ENCODE measurements at places on chromosomes 7 and 10. TPM values are rescaled to one million over a fixed set of nuclear protein-coding genes. Genes with fewer than 3 reads are reported as not detected.
A peak's percentile ranks its signal among the peaks of the same experiment; 100 is the strongest.

ERVW-1 gene
- 1.6 TPM for total RNA-seq

SPDYE5 gene
- total RNA-seq = not detected

MBL2 gene
- not detected for total RNA-seq

DNA sequence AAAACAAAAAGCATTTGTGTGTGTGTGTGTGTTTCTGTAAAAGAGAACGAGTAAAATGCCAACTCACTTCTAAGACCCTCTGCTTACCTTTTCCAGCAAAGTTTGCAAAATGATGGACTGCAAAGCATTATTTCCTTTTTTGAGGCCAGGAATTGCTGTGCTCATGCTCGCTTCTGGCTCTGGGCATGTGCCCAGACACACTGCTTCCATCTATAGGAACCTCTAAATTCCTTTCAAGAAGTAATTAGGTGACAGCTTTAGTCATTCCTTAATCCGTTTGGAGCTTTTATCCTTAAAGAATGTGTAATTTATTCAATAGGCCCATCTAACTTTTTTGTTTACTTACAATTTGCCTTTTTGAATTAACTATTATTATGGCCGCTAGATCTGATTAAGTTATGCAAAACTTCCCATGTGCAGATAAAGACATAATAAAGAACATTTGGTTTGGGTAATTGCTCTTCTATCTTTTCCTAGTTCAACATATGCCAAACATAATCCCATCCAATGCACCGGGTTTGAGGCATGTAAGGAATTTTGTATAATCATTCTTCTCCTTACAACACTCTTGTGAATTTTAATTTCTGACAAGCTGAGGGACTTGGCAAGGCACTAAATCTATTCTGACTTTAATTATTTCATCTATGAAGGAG lies 34.7 kb downstream of the A1CF start:
- no peak overlapping the region for H3K4me3 ChIP-seq
- H3K27me3 ChIP-seq = no peaks in the 10 kb centered on the region
- H3K27ac ChIP-seq = no peak overlapping the region
- no peaks in the 10 kb centered on the region for H3K36me3 ChIP-seq
- DNase-seq = no peak

GRCh38 chr7:114789161-114789560 lies 132.7 kb upstream of the MDFIC start:
- H3K4me1 ChIP-seq = no peaks in the 10 kb centered on the region
- no peak overlapping the region for H3K27ac ChIP-seq
- H3K4me3 ChIP-seq = no peak overlapping the region
- no peak for DNase-seq

- H3K27ac ChIP-seq = no peak overlapping the region
- no peak for DNase-seq
- peaks cover 82% of the 10 kb centered on the region for H3K36me3 ChIP-seq
These were observed 22.2 kb downstream of the ZDHHC16 start for GRCh38 chr10:97468162-97468561.

- peaks cover 77% of the 10 kb centered on the region for H3K27me3 ChIP-seq
- no peaks in the 10 kb centered on the region for H3K4me1 ChIP-seq
- peak; percentile 24 for DNase-seq
- no peaks in the 10 kb centered on the region for H3K36me3 ChIP-seq
These were observed 3.5 kb downstream of the CHAT start for GRCh38 chr10:49617121-49618020.

DNA sequence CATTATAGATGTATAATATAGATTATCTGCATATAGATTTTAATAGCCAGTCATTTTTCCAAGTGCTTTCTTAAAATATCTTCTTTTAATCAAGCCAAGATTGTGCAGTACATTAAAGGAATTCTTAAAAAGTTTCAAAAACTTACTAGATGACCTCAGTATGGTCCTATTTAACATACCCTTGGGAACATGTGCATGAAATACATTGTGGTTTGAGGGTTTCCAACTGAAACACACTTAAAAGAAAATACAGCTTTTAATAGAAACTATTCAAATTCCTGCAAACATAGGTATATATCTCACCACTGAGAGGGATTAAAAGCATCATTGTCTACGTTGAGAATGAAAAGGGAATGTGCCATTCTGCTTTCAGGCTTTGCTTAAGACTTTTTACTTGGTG lies 364.9 kb downstream of the SUGCT start:
- no peak overlapping the region for H3K4me3 ChIP-seq
- H3K27ac ChIP-seq = no peak overlapping the region
- H3K36me3 ChIP-seq = no peaks in the 10 kb centered on the region
- no peak for DNase-seq
- no peaks in the 10 kb centered on the region for H3K4me1 ChIP-seq

GRCh38 chr7:158402471-158402870 lies 185.2 kb downstream of the PTPRN2 start:
- H3K27me3 ChIP-seq = no peaks in the 10 kb centered on the region
- H3K36me3 ChIP-seq = no peaks in the 10 kb centered on the region
- no peak overlapping the region for H3K27ac ChIP-seq
- no peaks in the 10 kb centered on the region for H3K4me1 ChIP-seq
- no peak for DNase-seq

DNA sequence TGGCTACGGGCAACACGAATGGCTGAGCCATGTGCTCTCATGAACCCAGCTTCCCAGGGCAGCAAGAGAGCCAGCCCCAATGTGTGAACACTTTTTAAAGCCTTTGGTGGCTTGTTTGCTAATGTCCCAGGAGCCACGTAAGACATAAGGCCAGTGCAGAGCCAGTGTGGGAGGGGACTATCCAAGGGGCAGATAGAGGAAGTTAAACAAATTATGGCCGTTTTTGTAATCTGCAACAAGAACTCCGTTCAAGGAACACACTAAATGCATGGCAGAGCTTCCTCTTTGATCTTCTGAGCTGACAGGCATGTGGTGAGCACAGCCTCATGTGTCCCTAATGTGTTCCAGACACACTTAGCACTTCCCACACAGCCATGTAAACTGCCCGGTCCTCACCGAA lies 133.3 kb downstream of the TEX36 start:
- H3K36me3 ChIP-seq = no peaks in the 10 kb centered on the region
- H3K4me3 ChIP-seq = no peak overlapping the region
- H3K27me3 ChIP-seq = no peaks in the 10 kb centered on the region
- no peak for DNase-seq
- no peaks in the 10 kb centered on the region for H3K4me1 ChIP-seq

- H3K4me3 ChIP-seq = no peak overlapping the region
- no peaks in the 10 kb centered on the region for H3K4me1 ChIP-seq
- H3K27ac ChIP-seq = no peak overlapping the region
These were observed 215.5 kb downstream of the THSD7A start for GRCh38 chr7:11616466-11616865.

DNA sequence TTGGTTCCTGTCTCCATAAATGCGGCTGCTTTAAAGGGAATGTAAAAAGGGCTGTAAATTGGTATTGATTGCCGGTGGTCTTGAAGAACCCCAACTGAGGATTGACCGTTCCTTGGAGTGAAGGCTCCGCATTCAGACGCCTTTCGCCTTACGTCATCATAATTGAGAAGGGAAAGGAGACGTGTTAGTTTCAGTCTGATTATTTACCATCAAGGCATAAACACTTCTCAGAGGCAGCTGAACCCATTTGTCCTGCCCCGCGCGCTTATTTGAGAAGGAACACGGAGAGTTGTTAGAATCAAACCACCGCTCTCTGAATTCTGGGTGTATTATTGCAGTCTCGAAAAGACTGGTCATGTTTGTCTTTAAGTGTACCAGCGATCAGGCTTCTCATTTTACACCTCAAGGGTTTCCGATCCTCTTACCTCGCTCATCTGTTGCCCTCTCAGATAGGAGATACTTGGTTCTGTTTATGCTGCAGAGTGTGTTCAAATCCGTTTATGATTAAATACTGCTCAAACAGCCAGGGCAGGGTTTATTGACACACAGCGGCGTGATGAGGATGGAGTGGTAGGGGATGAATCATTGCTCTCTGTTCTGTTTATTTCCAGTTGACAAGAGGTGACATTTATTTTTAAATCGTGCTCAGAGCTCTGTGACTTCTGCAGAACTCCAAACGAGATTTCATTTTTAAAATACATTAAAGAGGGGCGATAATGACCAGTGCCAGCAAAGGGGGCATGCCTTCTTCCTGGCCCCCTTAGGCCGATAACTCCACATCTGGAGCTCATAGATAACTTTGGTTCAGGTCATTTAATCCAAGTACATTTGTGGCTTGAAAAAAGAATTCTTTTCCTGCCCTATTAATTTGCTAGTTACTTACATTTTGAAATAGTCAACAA lies 30.4 kb downstream of the FOXK1 start:
- no peak for DNase-seq
- no peak overlapping the region for H3K27ac ChIP-seq
- H3K27me3 ChIP-seq = no peaks in the 10 kb centered on the region
- H3K4me1 ChIP-seq = peaks cover 7% of the 10 kb centered on the region
- no peak overlapping the region for H3K4me3 ChIP-seq

DNA sequence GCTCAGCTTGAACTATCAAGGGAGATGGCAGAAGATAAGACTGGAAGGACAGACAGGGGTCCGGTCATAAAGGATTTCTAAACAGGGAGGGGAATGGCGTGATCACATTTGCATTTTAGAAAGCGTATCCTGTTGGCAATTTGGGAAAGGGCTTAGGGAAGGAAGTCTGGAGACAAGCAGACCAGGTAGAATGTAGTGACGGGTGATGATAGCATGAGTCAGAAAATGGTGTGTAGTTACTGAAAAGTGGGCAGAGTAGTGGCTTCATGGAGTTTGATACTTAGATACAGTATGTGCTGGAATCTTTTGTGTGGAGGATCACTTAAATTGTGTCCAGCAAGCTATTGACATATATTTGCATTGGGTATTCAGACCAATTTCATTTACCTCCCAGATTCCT lies 61.2 kb downstream of the LRGUK start:
- no peaks in the 10 kb centered on the region for H3K4me1 ChIP-seq
- H3K36me3 ChIP-seq = no peaks in the 10 kb centered on the region
- H3K27ac ChIP-seq = no peak overlapping the region
- no peaks in the 10 kb centered on the region for H3K27me3 ChIP-seq
- H3K4me3 ChIP-seq = no peak overlapping the region
- no peak for DNase-seq

DNA sequence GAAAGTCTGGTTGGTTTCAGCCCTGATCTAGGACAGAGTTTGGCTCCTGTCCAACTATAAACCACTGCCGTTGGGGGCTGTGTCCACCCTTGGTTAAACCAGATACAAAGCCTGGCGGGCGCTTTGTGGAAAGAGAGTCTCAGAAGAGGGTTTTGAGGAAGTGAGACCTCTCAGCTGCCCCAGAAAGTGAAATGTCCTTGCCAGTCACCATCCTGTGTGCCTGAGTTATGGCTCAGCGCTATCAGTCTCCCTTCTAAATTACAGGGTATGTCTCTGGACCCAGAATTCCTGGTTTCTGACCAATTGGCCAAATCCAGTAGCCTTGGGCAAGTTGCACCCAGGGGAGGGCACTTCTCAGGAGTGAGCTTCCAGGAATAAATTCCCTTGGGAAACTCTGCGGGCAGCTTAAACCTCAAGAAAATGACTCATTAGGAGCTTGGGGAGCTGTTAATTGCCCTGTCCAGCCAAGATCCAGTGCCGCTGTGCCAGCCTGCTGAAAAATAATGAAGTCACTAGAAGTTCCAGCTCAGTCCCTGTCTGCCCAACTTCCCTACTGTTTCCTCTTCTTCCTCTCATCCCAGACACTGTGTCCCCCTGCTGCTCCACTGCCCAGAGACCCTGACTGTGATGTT lies 66.7 kb upstream of the PDZD8 start:
- no peaks in the 10 kb centered on the region for H3K36me3 ChIP-seq
- no peak for DNase-seq
- H3K27me3 ChIP-seq = no peaks in the 10 kb centered on the region
- H3K27ac ChIP-seq = no peak overlapping the region
- no peak overlapping the region for H3K4me3 ChIP-seq

Data from endodermal cell (in vitro differentiated cells).